Colonic mucosa (tissue), 4 donors: ENCODE measurements at places on chromosomes 11 and 22.

DNA sequence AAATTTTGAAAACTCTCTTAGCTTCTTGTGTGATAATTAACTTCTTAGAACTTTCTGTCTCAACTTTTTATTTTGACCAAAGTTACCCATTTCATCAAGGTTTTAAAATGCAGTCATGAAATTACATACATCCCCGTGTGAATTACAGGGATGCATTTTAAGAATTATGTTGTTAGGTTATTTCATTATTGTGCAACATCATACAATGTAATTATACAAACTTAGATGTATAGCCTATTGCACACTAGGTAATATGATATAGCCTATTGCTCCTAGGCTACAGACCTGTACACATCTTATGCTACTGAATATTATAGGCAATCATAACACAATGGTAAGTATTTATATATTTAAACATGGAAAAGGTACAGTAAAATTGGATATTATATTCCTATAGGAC, 228.1 kb upstream of the C11orf87 start:
- DNase-seq: no peak
- H3K4me1 ChIP-seq: no peaks in the 10 kb centered on the region
- no peaks in the 10 kb centered on the region for H3K27me3 ChIP-seq
- no peak overlapping the region for H3K4me3 ChIP-seq

DNA sequence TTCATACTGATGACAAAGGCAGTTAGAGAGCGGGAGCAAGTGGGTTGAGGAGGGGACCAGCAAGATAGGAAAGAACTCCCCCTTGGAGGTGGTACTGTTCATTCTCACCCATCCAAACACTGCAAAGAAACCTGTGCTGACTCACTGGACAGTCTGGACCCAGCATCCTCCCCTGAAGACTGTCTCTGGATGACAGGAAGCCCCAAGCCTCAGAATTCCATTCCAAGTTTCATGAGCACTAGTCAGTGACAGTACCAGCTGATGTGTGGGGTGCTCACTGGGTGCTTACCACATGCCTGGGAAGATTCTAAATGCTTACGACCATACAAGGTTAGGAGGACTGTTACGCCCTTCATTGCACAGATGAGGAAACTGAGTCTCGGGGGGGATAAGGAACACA, 160.9 kb downstream of the IGLL1 start:
- no peaks in the 10 kb centered on the region for H3K27me3 ChIP-seq
- no peaks in the 10 kb centered on the region for H3K36me3 ChIP-seq
- DNase-seq: no peak
- no peak overlapping the region for H3K27ac ChIP-seq

- no peak for DNase-seq
- H3K4me3 ChIP-seq: no peak overlapping the region
- peaks cover 4% of the 10 kb centered on the region for H3K4me1 ChIP-seq
- no peaks in the 10 kb centered on the region for H3K36me3 ChIP-seq
Measured at GRCh38 chr22:27877501-27877900, 41.6 kb downstream of the PITPNB start.

DNA sequence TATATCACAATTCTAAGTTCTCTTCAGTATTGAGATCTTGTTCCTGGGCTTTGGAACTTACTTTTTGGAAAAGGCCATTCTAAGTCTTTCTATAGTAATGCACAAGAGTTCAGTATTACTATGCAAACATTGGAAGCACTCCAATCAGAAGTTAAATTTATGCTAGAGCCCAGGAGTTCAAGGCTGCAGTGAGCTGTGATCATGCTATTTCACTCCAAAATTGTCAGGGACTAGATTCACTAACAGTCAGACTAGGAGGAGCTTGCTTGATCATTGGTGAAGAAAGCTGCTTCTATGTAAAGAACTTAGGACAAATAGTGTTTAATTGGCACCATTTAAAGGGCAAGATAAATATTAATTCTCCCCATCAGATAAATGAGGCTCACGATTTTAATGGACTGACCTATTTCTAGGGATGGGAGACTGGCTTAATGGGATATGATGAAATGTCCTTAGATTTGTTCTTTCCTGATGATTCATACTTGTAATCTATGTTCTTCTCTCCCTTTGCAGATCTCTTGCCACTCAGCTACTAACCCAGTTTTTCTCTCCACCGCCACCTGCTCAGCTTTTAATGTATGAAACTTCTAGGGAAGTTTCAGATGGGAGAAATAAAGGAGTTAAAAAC, 32.6 kb upstream of the TMEM123 start:
- no peak overlapping the region for H3K4me3 ChIP-seq
- no peaks in the 10 kb centered on the region for H3K4me1 ChIP-seq
- no peak for DNase-seq
